Stimulated activated CD4-positive, alpha-beta T cell treated with anti-CD3 and anti-CD28 coated beads, TNF-alpha, amount 100 ng/mL, for 4 hours (primary cell): ENCODE measurements at places on chromosomes 16 and 17.

DNA sequence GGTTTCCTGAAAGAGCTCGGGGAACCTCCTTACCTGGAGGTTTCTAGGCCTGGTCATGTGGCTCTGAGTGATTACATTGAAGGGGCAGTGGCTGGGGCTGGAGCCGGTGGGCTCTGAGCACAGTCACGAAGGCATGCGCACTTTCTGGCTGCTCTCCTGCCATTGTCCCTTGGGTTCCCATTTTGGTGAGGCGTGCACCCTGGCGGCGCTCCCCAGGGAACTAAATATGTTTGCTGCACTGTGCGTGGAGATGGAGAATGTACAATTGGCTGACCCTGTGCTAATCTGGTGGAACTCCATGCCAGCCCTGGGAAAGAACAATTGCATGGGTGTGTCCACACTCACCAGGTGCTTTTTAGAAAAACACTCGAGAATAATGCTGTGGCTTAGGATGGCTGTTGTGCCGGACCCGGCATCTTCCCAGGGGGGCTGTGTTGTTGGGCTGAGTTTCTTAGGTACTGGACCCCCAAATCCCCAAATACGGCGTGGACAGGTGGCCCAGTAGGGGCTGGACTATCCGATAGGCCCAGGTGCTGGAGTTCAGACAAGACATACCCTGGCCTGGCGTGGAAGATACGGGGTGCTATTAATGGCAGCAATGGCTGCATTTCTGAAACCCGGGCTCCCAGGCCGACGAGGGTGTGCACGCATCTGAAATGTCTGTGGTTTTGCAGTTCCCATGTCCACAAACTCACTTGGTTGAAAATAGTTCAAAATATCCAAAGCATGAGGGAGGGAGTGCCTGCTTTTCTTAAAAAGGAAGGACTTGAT is 230.5 kb downstream of the SEC14L1 start:
- DNase-seq = no peak

- no peak for DNase-seq
These were observed 4.4 kb downstream of the DHRS7B start for GRCh38 chr17:21131137-21131536.

- no peak for DNase-seq
These were observed 2.9 kb downstream of the HEXIM1 start for GRCh38 chr17:45150911-45151809.

GRCh38 chr17:4711661-4712181 is 1.3 kb downstream of the ARRB2 start:
- DNase-seq = no peak

GRCh38 chr17:7593296-7593695 is 3.4 kb upstream of the SOX15 start:
- DNase-seq = no peak

GRCh38 chr16:81971853-81972252 is 39.4 kb downstream of the SDR42E1 start:
- no peak for DNase-seq

DNA sequence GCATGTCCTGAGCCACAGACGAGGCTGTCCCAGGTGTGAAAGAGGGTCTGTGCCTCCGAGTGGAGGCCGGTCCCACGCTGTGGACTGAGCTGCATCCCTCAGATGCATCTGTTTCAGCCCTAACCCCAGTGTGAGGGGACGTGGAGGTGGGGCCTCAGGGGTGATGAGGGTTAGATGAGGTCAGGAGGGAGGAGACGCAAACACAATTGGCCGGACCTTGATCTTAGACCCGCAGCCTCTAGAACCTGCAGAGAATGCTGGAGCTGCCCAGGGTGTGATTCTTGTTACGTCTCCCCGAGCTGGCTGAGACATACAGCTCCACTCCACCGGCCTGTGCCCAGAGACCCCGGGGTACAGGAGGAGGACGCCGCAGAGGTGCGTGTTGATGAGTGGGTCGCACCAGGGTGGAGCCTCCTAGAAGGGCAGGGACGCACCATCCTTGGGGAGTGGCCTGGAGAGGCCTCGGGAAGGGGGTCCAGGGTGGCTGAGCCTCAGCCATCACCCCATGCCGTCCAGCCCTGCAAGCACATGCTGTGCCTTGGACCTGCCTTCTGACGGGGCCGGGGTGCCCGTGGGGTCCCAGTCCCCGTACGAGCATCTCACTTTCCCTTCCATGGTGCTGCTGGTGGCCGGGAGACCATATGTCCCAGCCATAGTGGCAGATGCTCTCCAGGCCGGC is 16.6 kb upstream of the C1QTNF8 start:
- no peak for DNase-seq

GRCh38 chr16:27389272-27389961 is 12.6 kb upstream of the IL21R start:
- no peak for DNase-seq

GRCh38 chr17:57433452-57433851 is 177.1 kb downstream of the MSI2 start:
- no peak for DNase-seq

- DNase-seq = no peak
These were observed 2.6 kb downstream of the PPP1R9B start for GRCh38 chr17:50147841-50148225.

- no peak for DNase-seq
These were observed 267.5 kb downstream of the HS3ST4 start for GRCh38 chr16:25959221-25959620.

GRCh38 chr16:89522287-89522686 is 14.1 kb downstream of the SPG7 start:
- DNase-seq = no peak

DNA sequence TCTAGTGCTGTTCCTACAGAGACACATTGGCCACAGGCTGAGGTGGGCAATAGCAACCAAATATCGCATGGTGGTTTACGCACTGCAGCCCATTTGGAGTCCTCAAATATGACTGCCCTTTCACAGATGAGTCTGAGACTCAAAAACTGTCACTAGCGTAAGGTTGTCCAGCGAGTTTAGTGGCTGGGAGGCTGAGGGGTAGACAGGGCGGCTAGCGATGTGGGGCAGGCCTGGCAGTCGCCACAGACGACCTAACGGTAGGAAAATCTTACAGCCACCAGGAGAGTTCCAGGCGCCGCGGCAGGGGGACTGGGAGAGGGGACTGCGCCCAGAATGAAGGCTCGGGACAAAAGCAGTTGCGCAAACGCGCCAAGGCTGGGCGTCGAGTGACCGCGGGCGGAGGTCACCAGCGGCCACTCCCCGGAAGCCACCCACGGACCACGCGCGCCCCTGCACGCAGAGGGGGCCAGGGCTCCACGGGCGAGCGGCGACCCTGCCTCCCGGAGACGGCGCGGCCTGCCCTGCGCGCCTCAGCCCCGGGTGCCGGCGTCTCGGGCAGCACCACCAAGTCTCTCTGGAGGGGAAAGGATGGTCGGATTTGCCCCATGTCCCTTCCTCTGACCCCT is 699 bp upstream of the MAP1LC3B start:
- DNase-seq = no peak

GRCh38 chr16:10738231-10739077 is 5.2 kb upstream of the NUBP1 start:
- DNase-seq = no peak

- no peak for DNase-seq
These were observed 610.7 kb downstream of the TMEM114 start for GRCh38 chr16:7979448-7980132.
